ENCODE measurements at places on chromosomes 2 and 18.

DNA sequence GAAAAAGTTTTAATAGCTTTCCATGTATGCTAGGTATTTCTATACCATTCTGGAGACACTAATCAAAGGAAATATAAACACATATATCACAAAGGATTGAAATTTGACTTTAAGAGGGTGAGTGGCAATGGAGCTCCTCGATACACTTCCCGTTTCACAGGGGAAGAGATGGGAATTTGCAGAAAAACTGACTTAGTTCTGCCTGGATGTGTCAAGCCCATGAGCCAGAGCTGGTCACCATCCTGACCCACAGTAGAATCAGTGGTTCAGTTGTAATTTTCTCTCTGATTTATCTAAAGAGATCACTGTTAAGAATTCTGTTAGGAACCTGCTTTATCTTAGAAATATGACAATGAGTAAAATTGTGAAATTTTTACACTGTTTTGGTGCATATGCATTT, 34.2 kb downstream of the PLCL1 start:
- no peak for DNase-seq

- no peak for DNase-seq
Observed at GRCh38 chr18:77039196-77040130, 93.1 kb downstream of the MBP start.

- no peak for DNase-seq
Observed at GRCh38 chr2:85780316-85781012, 26.7 kb downstream of the ATOH8 start.

- DNase-seq = no peak
Observed at GRCh38 chr2:32474381-32474780, 117.6 kb downstream of the BIRC6 start.

DNA sequence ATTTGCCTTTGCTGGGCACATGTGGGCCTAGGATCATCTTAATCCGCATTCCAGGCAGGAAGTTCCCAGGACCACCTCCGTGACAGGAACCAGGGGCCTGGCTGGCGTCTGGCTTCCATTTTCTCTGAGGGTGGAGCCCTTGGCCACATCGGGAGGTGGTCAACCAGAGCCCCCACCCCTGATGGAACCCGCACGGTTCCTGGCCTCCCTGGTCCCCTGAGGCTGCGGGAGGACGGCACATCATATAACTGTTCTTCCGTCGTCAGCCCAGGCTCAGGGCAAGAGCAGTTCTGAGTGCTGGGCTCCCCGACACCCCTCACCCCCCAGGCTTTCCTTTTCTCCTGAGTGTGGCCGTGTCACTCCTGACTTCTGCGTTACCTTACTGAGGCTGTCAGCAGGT, 13.5 kb downstream of the ESPNL start:
- no peak for DNase-seq

DNA sequence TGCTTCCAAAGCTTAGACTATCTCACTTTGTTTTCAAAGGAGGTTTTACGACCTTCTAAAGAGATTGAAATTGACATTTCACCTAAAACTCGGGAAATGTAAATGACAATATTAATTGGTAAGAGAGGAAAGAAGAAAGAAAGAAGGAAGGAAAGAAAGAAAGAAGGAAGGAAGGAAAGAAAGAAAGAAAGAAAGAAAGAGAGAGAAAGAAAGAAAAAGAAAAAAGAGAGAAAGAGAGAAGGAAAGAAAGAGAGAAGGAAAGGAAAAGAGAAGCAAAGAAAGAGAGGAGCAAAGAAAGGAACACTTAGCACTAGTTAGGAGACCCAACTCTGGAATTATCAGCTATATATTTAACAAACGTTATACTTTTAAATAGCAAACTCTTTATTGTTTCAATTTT, 3.7 kb downstream of the GKN1 start:
- DNase-seq = no peak
